ENCODE measurements at places on chromosomes 7 and 10. TPM values are rescaled to one million over a fixed set of nuclear protein-coding genes. Genes with fewer than 3 reads are reported as not detected.

Gene GPC2
- 9.6 TPM for total RNA-seq

Gene FKBP6
- total RNA-seq: not detected

Gene MDFIC
- 67.0 TPM for total RNA-seq

Gene ELOVL3
- total RNA-seq: 4.9 TPM

Gene CLRN3
- not detected for total RNA-seq

Gene PRSS37
- total RNA-seq: not detected

Gene PAX4
- not detected for total RNA-seq

DNA sequence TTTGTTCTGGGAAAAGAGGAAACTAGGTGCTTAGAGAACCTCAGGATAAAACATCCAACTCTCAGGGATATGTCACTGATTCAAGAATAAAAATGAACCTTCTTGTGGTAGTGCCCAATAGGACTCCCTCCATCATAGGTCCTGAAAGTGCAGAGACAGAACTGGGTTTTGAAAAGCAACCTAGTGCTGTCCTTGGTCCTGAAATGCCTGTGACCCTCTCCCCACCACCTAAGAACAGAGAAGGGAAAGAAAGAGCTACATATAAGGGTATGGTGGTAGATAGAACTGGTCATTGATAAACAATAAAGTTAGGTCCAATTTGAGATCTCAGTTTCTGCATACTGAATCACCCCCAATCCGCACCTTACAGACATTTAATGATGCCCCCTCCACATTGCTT is 953.3 kb downstream of the XPNPEP1 start:
- DNase-seq: peak; percentile 26

- DNase-seq: no peak
Measured at GRCh38 chr7:36153571-36154097, 580 bp downstream of the EEPD1 start.

- peak; percentile 86 for DNase-seq
Measured at GRCh38 chr7:974820-975681, at the start of gene COX19. Gene COX19 (minus strand): TSS chr7:975549. CDS start chr7:975509, 40 bp downstream.

DNA sequence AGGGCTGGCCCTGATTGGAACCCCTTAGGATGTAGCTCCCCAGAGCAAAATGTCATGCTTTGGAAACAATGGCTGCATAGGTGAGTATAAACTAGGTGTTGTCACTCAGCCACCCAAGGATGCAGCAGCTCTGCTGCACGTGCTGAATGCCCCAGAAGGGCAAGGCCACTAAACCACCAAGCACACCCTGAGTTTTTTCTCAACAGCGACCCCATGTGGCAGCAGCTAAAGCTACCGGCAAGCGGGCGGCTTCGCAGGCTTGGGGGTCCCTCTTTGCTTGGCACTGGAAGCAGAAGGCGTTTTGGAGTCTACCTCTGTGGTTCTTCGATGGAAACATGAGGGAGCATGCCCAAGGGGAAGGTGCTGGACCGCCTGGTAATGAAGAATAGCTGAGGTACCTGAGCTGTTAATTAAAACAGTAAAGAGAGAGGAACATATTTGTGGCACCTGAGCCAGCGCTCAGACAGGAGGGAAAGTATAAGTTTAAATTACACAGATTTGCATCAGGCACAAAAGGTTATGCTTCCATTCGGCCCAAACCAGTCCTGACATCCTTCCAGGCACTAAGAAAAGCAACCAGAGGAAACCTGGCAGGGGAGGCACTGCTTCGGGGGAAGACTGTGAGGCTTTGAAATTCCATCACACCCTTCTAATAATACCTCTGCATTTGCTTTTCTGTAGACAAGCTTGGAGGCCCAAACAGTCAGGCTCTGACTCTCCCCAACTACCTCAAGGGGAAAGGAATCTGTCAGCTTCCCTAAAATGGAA is 152.1 kb downstream of the GFRA1 start:
- no peak for DNase-seq

GRCh38 chr7:92768501-92769393 is 67.6 kb downstream of the CDK6 start:
- DNase-seq: peak; percentile 90

- DNase-seq: peak; percentile 84
Measured at GRCh38 chr7:28405662-28406061, 6.7 kb upstream of the CREB5 start.

DNA sequence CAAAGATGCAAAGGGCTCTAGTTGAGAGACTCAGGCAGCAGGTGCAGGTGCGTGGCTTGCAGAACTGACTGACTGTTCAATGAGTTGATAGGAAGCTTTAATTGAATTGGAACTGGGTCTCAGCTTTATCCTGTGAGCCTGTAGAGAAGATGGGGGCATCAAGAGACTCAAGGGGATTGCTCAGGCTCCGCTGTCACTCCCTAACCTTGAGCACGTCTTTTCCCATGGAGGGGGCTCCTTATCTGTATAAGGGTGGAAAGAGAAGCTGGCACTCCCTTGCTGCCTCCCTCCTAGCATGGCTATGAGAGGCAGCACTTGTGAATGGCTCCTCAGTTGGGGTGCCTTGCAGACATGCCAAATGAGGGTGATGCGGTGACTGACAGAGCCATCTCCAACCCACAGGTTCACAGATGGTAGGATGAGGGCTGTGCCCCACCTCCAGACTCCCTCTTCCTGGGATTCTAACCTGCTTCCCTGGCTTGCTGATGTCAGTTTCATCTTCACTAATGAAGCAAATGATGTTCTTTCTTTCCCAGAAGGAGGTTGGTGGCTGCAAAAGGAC is 12.4 kb upstream of the PLEKHA1 start:
- no peak for DNase-seq

DNA sequence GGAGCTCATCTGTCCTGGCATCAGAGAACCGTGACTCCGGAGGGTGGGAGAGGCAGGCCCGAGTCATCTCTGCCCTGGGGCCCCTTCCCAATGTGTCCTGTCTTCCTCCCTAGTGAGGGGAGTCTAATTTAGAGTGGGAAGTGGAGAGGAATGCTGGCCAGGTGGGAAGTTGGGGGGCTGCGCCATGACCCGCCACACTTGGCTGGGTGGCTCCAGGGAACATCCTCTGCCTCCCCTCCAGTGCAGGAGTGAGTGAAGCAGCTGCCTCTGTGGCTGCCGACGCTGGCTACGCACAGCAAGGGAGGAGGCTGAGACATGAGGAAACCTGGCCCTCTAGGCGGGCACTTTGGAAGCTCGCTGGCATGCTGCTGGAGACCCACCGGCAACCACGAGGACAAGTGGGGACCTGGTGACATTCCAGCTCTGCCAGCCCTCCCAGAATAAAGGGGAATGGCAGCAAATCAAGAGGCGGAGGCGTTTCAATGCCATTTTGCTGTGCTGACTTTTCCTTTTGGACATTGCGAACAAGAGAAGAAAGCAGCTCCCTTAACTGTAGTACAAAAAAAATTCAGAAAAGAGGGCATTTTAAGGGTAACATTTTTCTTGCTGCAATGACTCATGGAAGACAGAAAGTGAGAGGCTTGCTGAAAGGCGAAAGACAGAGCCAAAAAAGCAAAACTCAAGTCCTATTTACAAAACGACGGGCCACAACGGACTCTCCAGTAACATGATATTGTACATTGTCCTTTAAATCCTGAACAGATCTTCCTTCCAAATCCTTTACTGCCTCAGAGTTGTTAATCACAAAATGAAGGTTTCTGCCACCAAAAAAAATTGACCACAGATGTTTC is 121.2 kb upstream of the PITRM1 start:
- DNase-seq: peak; percentile 4

DNA sequence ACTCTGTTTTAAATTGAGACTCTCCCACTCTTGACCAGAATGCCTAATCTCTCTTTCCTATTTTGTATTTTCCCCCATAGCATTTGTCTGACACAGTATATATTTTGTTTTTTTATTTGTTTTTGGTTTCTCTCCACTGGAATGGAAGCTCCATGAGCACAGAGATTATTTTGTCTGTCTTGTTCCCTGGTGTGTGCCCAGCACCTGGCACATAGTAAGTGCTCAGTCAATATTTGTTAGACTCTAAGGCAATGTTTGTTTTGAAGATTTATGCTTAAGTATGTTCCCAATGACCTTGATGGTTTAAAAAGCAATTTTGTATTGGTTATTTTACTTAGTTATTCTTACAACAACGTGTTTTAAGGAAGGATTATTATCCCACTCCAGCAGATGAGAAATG is 201.8 kb downstream of the DYNC1I1 start:
- no peak for DNase-seq

DNA sequence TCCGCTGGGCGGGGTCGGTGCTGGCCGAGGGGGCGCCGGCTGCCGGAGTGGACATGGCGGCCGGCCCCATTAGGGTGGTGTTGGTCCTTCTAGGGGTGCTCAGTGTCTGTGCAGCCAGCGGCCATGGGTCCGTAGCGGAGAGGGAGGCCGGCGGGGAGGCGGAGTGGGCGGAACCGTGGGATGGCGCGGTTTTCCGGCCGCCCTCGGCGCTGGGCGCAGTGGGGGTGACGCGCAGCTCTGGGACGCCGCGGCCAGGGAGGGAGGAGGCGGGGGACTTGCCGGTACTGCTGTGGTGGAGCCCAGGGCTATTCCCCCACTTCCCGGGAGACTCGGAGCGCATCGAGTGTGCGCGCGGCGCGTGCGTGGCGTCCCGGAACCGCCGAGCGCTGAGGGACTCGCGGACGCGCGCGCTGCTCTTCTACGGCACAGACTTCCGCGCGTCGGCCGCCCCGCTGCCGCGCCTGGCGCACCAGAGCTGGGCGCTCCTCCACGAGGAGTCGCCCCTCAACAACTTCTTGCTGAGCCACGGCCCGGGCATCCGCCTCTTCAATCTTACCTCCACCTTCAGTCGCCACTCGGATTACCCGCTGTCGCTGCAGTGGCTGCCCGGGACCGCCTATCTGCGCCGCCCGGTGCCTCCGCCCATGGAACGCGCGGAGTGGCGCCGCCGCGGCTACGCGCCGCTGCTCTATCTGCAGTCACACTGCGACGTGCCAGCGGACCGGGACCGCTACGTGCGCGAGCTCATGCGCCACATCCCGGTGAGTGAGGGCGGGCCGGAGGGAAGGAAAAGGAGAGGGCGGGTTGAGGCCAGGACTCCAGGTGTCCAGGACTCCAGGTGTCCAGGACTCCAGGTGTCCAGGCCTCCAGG is 9.3 kb upstream of the CHCHD1 start:
- peak; percentile 87 for DNase-seq

- DNase-seq: no peak
Measured at GRCh38 chr10:110337401-110337800, 32.7 kb upstream of the SMNDC1 start.

DNA sequence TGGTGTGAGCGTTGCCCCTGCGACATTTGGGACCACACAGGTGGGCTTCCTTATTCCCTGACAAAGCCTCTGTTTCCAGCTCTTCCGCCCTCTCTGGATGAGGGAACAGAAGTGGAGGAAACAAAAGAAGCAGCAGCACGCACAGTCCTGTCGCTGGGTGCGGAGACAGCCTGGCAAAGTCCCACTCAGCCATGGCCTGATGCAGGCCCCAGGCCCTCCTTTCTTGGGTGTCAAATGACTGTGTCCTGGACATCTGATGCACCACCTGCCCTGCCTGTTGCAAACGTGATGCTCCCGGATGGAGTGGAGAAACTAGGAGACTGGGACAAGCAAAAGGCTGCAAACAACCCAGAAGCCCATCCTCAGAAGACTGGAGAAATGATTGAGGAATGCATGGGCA is 20.7 kb downstream of the ZMIZ2 start:
- DNase-seq: no peak

- peak; percentile 42 for DNase-seq
Measured at GRCh38 chr7:568031-568951, 48.6 kb upstream of the PDGFA start.

GRCh38 chr10:94546901-94547185 is 1.3 kb downstream of the HELLS start:
- no peak for DNase-seq

- no peak for DNase-seq
Measured at GRCh38 chr7:98805956-98806838, 63.6 kb downstream of the TMEM130 start.

DNA sequence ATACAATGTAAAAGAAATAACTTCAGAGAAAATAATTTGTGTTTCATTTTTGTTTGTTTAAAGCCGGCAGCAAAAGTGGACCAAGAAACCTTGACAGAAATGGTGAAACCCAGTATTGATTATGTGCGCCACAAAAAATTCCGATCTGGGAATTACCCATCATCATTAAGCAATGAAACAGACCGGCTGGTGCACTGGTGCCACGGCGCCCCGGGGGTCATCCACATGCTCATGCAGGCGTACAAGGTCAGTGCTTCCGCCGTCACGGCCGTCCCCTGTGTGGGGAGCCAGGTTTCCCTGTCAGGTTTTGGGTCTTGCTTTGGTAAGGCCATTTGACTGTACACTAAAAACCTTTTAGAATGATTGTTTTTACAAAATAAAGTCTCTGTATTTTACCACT is 46.7 kb downstream of the LANCL2 start:
- DNase-seq: no peak

- no peak for DNase-seq
Measured at GRCh38 chr7:154566877-154567276, 436.0 kb downstream of the PAXIP1 start.

GRCh38 chr7:157552295-157552993 is 215.6 kb downstream of the DNAJB6 start:
- no peak for DNase-seq

DNA sequence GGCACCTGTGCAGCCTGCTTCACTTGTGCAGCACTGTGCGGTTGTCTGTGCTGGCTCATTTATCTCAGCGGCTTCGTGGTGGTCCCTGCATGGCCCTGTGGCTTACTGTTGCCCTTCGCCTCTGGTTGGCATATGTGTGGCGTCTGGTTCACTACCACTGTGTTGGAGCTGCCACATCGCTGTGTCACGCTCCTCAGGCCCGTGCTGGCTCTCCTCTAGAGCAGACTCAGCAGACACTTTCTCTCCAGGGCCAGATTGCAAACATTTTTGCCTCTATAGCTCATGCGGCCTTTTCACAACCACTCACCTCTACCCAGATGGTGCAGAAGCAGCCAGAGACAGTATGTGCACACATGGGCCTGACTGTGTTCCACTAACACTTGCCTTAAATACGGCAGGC is 37.9 kb downstream of the PPP2R2D start:
- no peak for DNase-seq

DNA sequence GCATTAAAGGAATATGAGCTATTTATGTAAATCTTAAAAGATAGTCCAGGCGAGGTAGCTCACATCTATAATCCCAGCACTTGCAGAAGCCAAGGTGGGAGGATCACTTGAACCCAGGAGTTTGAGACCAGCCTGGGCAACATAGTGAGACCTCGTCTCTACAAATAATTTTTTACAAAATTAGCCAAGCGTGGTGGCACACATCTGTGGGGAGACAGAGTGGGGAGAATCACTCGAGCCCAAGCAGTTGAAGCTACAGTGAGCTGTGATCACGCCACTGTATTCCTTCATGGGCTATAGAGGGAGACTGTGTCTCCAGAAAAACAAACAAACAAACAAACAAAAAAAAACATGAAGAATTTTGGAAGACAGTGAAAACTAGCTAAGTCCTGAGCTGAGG is 28.4 kb downstream of the HERC4 start:
- DNase-seq: no peak

GRCh38 chr7:8590791-8591190 is 157.4 kb downstream of the NXPH1 start:
- DNase-seq: no peak

Measured in LHCN-M2 (cell line).